ENCODE measurements at places on chromosomes 16 and 17.

DNA sequence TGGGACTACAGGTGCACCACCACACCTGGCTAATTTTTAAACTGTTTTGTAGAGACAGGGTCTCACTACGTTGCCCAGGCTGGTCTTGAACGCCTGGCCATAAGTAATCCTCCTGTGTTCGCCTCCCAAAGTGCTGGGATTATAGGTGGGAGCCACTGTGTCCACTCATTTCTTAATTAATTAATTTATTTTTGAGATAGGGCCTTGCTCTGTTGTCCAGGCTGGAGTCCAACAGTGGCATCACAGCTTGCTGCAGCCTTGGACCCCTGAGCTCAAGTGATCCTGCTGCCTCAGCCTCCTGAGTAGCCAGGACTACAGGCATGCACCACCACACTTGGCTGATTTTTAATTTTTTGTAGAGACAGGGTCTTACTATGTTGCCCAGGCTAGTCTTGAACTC, 47.1 kb upstream of the TRAP1 start:
- DNase-seq = no peak

- no peak for DNase-seq
Observed at GRCh38 chr16:53974484-53975080, 270.6 kb downstream of the FTO start.

GRCh38 chr16:68475071-68475470, 26.8 kb upstream of the SMPD3 start:
- no peak for DNase-seq

GRCh38 chr17:17153071-17153470, 53.1 kb downstream of the PLD6 start:
- DNase-seq = no peak

DNA sequence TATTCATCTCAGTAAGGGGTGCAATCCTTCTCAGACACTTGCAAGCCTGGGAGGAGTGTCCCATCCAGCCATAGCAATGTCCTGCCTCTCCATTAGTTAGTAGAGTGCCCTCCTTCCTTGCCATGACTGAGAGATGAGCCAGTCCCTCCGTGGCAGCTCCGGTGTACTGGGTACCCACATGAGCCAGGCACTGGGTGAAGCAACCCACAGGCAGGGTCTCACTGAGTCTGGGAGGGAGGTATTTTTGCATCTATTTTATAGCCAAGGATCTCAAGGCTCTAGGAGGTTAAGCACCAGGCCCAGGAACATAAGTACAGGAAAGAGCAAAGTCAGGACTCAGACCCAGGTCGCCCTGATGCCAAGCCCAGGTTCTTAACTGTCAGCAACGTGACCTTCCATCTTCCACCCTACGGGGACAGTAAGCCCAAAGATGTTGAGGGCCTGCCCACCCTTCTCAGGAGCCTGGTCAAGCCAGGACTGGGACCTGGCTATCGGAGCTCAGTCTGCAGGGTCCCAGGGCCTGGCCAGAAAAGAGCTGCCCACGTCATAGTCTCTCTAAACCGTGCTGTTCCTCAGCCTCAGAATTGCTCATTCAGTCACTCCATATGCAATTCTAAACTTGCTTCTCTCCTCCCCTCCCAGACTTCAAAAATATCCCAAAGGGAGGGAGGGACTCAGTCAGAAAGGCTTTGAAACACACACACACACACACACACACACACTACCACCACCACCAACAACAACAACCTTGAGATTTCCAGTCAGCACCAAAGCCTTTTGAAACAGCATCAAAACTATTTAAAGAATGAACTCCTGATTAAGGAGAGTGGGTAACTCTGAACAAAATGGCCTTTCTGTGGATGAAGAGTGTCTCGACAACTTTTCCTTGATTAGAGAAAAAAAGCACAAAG, 16.6 kb downstream of the NOS2 start:
- DNase-seq = no peak

DNA sequence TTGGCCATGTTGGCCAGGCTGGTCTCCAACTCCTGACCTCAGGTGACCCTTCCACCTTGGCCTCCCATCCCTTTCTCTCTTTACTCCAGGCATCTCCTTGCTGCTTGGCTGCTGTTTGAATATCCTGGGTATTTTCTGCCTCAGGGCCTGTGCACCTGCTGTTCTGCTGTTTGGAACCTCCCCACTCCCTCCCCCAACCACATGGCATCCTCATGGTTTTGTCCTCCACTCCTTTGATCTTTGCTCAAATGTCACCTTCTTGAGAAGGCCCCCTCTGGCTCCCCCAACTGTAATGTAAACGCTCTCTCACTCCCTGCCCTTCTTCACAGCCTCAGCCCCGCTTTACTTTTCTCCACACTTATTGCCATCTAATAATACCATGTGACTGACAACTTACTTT, 152.0 kb downstream of the GSG1L start:
- DNase-seq = no peak

DNA sequence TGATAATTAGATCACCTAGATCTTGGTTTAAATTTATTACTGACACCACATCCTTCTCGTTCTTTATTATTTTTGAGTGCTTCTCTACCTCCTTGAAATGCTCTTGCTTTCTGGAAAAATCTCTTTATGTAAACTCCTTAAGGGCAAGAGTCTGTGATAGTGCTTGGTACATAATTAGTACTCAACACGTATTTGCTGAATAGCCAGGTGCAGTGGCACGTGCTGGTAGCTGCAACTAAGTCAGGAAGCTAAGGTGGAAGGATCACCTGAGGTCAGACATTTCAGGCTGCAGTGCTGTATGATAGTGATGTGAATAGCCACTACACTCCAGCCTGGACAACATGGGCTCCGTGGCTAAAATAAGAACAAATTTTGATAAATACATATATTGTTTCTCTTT, 63.0 kb downstream of the PPM1E start:
- no peak for DNase-seq

- no peak for DNase-seq
Observed at GRCh38 chr16:54957403-54958166, 26.9 kb downstream of the IRX5 start.

- DNase-seq = no peak
Observed at GRCh38 chr16:76052725-76053124, 224.5 kb upstream of the CNTNAP4 start.

GRCh38 chr17:37118366-37119137, 169.8 kb downstream of the AATF start:
- DNase-seq = no peak

- DNase-seq = no peak
Observed at GRCh38 chr17:58202859-58203258, 10.3 kb downstream of the EPX start.

GRCh38 chr17:29848737-29849136, 81.3 kb downstream of the SSH2 start:
- no peak for DNase-seq

- no peak for DNase-seq
Observed at GRCh38 chr17:29613352-29613837, 9.3 kb downstream of the CORO6 start.

DNA sequence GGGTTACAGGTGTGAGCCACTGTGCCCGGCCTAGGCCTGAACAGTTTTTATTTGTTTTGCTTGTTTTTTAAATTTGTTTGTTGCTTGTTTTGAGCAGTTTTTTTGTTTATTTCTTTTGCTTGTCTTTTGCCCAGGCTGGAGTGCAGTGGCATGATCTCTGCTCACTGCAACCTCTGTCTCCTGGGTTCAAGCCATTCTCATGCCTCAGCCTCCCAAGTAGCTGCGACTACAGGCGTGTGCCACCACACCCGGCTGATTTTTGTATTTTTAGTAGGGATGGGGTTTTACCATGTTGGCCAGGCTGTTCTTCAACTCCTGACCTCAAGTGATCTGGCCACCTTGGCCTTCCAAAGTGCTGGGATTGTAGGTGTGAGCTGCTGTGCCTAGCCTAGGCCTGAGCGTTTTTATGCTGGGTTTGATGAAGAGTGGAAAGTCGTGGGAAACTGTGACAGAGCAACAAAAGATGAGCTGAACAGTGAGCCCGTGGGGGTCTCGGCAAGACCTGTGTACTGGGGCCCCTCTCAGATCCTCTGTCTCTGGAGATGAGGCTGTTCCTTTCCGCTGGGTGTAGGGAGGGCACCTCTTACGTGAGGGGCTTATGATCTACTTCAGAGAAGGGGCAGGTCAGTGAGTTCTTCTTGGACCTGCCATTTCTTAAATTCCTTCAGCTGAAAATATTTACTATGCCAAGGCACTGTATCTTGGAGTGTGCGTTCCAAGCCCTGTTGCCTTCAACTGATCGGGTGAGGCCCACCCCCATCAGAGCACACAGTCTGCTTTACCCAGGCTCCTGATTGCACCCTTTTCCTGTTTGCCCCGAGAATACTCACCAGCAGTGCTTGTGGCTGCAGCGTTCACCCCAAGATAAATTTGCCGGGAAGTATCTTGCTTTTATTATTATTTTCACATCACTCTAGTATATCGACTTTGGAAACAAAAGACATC, 322.1 kb downstream of the SEC14L1 start:
- DNase-seq = no peak

Measured in NCI-H446 treated with DMSO at 0.1 percent for 48 hours (cell line).